MM.1S (cell line): ENCODE measurements at places on chromosomes 16 and 17.

GRCh38 chr17:8650119-8650499 lies 19.6 kb upstream of the MYH10 start:
- no peak for DNase-seq

DNA sequence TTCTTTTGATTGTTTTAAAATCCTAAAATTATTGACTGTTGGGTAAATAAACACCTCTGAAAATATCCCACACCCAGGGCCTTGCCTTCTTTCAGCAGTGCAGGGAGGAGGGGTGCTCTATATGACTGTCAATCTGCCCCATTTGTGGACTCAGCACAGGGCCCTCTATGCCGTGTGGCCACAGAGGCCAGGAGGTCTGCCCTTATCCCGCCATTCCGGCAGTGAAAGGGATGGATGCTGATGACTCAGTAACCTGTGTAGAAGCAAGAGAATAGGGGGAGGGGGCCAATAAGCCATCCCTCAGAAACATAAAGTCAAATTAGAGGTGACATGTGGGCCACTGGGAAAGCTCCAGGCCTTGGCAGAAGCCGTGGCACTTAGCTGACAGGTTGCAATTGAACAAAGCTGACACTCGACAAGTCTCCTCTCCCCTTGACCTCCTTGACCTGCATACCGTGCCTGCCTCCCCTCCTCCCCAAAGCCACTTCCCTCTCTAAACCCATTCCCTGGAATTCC lies 281.4 kb upstream of the DYNLRB2 start:
- DNase-seq = no peak

GRCh38 chr17:40522250-40522960 lies 21.0 kb upstream of the TNS4 start:
- DNase-seq = no peak

DNA sequence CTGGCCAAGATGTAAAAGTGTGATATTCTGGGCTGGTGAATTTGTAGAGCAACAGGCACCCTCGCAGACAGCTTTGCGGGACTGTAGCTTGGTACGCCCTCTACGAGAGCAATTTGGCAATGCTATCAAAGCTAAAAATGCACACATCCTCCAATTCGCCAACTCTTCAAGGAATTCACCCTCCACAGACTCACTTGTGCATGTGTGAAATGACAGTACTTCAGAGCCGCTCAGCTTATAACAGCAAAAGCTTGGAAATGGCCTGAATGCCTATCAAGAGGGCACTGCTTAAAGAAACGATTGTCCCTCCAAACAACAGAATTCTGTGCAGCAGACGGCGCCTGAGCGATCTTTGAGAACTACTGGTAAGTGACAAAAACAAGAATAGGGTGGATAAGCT lies 130.8 kb downstream of the SDK2 start:
- no peak for DNase-seq

DNA sequence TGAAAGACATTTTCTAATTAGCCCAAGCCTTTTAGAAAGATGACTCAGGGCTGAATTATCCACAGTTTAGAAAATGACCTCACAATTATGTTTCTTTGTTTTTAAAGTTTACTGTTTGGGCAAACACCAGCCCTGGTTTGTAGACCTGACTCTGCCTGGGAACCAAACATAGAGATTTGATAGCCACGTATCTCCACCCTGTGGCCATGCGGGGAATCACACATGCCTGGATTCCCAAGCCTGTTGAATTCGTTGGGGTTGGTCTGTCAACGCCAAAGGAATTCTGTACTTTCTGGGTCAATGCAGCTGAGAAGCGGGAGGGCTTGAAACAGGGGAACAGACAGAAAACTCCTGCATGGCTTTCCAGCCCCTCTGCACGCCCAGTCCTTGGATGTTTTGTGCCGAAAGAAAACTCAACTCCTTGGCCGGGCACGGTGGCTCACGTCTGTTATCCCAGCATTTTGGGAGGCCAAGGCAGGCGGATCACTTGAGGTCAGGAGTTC lies 26.9 kb downstream of the CD300A start:
- DNase-seq = peak; percentile 54

DNA sequence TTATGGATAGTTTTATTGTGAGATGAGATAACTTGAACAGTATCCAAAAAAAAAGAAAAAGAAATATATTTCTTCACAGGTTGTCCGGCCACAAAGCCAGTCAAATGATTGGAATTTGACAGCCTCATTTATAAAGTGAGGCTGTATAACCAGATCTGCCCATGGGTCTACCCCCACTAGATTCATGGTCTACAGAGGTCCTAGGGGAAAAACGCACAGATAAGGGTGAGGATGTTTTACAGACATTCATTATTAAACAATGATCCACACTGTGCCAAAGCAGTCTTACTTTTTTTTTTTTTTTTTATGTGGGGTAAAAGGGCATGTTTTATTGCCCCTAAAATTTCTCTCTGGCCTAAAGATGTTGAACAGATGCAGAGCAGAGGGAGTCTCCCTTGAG lies 1503.0 kb upstream of the CDH8 start:
- DNase-seq = no peak

GRCh38 chr16:66170989-66171388 lies 195.5 kb upstream of the CDH5 start:
- no peak for DNase-seq

DNA sequence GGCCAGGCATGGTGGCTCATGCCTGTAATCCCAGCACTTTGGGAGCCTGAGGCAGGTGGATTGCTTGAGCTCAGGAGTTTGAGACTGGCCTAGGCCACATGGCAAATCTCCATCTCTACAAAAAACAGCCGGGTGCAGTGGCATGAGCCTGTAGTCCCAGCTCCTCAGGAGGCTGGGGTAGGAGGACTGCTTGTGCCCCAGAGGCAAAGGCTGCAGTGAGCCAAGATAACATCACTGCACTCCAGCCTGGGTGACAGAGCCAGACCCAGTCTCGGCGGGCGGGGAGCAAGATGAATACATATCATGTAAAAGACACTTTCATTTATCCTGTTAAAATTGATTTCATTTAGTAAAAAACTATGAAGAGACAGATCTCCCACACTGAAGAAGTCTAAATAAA lies 54.6 kb downstream of the CREBBP start:
- no peak for DNase-seq

DNA sequence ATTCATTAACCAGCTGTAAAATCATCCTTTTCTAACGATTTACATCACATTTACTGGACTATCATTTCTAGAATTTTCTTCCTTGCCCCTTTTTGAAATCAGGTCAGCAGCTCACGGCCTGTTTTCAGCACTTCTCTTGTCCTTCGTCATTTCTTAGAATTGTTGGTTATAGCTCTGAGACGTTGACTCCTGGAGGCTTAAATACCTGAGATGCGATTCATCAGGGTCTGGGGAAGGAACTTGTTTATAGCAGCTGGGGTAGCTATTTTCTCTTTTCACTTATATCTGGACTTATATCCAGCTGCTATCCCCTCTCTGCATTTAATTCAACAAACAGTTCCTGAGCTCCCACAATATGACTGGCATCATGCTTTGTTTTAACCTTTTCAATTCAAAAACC lies 338.7 kb upstream of the TNRC6C start:
- no peak for DNase-seq

DNA sequence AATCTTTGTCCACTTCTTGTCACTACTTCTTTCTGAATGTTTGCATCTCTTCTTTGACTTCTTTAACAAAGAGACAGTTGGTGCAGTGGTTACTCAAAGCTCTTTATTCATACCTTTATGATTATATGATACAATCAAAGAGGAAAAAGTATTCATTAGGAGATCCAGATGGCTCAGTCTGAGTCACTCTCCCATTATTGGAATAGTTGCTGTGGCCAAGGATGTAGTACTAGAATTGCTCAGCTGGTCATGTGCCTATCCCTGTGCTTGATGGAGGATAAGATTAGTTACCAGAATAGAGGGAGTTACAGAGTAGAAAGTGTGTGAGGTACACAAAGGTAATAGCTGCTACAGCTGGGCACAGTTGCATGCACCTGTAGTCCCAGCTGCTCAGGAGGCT lies 18.3 kb downstream of the BCAS3 start:
- no peak for DNase-seq

DNA sequence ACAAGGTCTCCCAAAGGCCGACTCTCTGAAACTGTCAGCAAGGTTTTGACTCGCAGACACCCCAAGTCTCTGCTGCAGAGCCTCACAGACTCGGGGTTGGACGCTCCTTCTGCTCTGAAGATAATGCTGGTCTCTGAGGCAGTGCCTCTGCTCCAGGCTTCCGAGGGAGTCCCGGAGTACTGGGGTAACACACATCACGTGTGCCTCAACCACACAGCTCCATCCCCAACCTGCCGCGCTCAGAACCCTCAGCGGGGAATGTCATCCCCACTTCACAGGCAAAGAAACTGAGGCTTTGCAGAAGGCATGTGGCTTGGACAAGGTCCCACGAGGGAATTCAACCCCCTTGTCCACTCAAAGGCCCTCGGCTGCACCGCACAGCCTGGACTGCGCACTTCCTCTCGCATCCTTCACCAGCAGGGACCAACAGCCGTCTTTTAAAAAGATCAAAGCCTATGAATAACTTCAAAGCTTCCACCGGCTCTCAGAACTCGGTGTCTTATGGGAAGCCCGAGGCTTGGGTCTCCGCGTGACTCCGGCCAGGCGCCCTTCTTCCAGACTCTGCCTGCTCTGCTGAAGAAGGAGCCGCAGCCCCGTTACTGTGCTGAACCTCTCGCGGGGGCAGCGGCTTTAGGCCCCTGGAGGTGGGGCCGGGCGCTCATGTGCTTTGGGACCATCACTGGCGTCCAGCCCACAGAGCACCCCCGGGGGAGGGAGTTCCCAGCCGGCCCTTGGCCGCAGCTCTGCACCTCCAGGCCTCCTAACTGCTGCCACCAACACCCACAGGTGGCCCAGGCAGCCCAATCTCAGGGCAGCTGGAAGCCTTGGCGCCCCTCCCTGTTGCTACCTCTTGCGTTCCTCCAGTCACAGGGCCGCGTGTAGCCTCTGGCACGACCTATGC lies 2.2 kb downstream of the TMEM204 start:
- no peak for DNase-seq

- DNase-seq = no peak
Measured at GRCh38 chr17:28501421-28502284, 4.5 kb upstream of the FOXN1 start.

DNA sequence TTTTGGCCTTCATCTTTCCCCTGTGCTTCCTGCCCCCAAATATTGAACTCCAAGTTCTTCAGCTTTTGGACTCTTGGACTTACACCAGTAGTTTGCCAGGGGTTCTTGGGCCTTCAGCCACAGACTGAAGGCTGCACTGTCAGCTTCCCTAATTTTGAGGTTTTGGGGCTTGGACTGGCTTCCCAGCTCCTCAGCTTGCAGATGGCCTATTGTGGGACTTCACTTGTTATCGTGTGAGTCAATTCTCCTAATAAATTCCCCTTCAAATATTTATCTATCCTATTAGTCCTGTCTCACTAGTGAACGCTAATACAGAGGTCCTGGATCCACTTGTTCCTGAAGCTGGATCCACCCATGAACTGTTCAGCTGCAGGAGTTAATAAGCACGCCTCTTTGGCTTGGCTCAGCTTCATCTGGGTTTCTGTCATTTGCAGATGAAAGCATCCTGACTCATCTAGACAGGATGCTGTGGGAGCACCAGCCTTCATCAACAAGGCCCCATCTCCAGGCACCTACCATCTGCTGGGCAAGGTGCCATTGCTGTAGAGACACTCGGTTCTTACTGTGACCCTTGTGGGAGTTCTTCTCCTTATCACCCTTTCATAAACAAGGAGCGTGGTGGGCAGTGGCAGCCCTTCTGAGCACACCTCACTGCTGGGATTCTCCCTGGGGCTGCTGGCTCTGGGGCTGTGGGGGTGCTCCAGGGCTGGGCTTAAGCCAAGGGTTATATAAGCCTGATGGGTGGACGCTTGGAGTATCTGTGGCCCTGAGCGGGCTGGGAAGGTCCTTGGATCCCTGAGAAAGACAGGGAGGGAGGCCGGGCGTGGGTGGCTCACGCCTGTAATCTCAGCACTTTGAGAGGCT lies 23.1 kb downstream of the LAT start:
- DNase-seq = no peak

GRCh38 chr16:10547708-10548107 lies 32.7 kb downstream of the EMP2 start:
- no peak for DNase-seq

GRCh38 chr16:56600398-56600999 lies 7.9 kb upstream of the MT2A start:
- DNase-seq = peak; percentile 66

DNA sequence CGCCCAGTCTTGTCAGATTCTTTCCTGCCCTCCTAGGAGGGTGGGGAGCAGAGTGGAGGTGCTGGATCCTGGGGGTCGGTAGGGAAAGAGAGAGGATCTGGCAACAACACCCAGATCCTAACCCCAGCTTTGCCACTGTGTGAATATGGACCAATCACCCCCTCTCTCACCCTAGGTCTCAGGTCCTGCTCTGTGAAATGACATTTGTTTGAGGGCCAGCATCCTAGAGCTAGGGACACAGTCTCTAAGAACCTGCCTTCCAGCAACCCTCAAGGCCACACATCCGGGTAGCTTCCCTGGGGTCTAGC lies 28.4 kb upstream of the MAP3K14 start:
- DNase-seq = no peak

DNA sequence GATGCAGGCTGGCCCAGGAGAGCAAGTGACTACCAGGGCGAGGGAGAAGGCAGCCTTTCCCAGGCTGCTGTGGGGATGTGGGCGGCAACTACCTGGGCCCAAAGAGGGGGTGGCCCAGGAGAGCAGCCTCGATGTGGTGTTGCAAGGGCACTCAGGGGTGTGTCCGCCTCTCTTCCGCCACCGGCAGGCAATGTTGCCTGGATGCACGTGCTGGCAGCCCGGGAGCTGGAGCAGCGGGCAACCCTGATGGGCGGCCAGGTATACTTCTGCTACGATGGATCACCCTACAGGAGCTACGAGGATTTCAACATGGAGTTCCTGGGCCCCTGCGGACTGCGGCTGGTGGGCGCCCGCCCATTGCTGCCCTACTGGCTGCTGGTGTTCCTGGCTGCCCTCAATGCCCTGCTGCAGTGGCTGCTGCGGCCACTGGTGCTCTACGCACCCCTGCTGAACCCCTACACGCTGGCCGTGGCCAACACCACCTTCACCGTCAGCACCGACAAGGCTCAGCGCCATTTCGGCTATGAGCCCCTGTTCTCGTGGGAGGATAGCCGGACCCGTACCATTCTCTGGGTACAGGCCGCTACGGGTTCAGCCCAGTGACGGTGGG lies 2.7 kb downstream of the HSD3B7 start:
- DNase-seq = no peak

GRCh38 chr17:45247429-45248131 lies 14.3 kb downstream of the SPATA32 start:
- DNase-seq = peak; percentile 97

DNA sequence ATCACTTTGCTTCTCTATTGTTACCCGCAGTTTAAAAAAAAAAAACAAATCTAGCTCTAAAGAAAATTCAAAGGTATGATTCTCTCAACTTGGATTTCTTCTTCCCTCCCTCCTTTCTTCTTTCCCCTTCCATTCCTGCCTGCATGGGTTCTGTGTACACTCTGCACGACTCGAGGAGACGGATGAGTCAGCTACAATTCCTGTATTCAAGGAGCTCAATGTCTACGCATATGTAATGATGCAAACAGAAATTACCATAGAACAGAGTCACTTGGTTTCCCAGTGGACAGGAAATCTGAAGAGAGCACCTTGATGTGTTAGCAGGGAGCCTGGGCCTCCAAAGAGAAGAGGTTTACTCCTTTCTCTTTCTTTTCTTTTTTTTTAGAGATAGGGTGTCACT lies 92.3 kb downstream of the VPS53 start:
- no peak for DNase-seq

- DNase-seq = no peak
Measured at GRCh38 chr16:87044032-87044382, 273.2 kb downstream of the C16orf95 start.
